ENCODE measurements at places on chromosomes 3 and 15. TPM values are rescaled to one million over a fixed set of nuclear protein-coding genes. Genes with fewer than 3 reads are reported as not detected.

DNA sequence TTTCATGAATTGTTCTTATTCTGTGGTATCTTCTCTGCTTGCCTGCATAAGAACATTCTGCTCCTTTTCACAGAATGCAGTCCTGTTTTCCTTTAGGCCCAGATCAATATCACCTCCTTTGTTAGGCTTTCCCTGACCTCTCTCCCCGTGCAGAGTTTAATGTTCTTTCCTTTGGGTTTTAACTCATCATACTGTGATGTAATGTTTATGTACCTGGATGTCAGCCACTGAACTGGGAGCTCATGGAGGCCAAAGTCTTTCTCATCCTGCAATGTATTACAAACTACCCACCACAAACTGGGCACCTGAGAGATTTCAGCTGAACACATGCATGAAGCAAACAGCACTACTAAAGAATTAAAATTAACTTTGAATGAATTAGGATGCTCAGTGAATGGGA lies 192.8 kb upstream of the RORA start:
- DNase-seq = no peak

DNA sequence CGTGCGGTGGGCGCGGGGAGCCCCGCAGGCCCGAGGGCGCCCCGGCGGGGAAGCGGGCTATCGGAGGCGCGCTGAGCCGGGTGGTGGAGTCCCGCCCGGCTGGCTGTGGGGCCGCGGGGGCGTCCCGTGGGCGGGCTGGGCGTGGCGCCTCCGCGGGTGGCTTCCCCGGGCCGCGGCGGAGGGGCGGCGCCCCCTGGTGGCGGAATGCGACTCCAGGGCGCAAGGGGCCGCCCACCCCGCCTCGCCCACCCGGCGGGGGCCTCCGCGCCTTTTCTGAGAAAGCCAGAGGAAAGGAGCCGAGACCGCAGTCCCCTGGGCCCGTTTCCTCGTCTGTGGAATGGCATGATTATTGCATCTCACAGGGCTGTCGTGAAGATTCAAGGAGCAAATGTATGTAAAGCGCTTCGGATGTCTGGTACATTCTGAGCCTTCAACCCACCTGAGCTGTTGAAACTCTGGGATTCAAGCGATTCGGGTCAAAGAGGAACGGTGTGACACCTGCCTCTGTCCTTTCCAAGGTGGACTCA lies 31.9 kb upstream of the RAB6B start:
- peak; percentile 46 for DNase-seq

DNA sequence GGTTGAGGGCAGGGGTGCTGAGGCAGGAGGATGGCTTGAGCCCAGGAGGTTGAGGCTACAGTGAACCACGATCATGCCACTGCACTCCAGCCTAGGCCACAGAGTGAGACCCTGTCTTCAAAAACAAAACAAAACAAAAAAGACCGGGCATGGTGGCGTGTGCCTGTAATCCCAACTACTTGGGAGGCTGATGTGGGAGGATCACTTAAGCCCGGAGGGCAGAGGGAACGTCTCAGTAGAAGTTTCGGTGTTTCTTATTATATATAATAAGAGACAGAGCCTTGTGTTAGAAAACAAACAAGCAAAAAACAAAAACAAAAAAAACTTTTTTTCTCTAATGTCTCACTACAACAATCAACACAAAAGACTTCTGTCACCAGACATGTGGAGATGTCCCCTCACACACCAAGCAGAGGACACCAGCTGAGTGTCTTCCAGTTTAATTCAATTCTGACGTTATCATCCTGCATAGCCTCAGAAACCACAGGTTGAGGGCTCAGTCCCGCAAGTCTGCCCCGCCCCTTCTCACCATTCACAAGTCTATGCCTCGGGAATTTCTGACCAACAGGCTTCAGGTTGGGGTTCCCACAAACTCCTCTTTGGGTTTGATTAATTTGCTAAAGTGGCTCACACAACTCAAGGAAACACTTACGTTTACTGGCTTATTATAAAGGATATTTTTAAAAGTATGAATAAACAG lies 24.0 kb upstream of the EIF4A2 start:
- DNase-seq = no peak

GRCh38 chr3:94614192-94614591 lies 551.3 kb downstream of the NSUN3 start:
- DNase-seq = no peak

GRCh38 chr3:100614941-100615340 lies 5.5 kb downstream of the ADGRG7 start:
- no peak for DNase-seq

DNA sequence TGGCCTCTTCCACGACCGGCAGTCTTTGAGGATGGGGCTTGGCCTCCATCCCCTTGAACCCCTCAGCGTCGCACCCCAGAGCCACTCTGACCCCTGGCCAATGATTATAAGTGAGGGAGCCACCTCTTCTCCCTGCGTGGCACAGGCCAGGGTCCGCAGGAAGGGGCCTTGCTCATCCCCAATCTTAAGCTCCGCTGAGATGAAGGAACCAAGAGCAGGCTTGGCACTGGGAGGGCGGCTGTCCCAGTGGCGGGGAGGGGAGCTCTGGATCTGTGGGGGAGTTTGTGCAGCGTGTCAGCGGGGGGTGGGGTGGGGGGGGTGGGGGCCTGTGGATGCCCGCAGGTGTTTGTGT lies 13.8 kb upstream of the ADPGK start:
- no peak for DNase-seq

- DNase-seq = no peak
These were observed 188.4 kb downstream of the ABHD5 start for GRCh38 chr3:43879166-43879565.

Gene CACNA2D3
- not detected for total RNA-seq

DNA sequence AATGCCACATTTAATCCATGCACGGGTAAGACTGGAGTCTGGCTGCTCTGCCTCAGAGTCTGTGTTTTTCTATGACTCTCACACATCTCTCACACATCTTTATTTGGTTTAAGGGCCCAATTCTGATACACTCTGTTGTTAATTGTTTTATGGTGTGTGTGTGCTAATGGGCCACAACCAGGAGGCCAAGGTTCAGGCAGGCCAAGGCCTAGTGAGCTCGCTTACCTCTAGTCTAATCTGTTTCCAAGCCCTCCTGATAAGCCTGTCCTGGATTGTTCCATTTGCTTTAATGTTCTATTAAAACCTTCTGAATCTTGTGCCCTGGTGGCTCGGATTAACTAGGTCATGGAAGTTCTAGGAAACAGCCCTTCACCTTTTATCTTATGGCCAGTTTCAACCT lies 445.4 kb upstream of the DPH6 start:
- no peak for DNase-seq

GRCh38 chr15:68755731-68756130 lies 65.0 kb downstream of the ANP32A start:
- no peak for DNase-seq

DNA sequence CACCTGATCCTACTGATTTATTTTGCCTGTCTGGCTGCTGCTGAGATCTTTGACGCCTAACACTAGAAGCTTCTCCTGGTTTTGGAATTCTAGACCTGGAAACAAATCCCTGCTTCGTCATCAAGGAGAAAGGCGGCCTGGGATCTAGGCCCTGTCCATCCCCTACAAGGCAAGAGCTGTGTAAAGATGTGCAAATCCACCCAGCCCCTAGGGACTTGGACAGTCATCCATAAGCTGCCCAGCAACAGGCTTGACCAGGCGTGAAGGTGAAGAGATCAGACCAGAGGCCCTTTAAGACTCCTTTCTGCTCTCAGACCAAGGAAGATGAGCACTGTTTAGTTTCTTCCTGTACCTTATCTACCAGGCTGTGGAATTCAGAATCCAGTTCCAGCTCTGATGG lies 32.2 kb downstream of the SLC41A3 start:
- DNase-seq = no peak
